ENCODE measurements at places on chromosomes 1 and 21.

DNA sequence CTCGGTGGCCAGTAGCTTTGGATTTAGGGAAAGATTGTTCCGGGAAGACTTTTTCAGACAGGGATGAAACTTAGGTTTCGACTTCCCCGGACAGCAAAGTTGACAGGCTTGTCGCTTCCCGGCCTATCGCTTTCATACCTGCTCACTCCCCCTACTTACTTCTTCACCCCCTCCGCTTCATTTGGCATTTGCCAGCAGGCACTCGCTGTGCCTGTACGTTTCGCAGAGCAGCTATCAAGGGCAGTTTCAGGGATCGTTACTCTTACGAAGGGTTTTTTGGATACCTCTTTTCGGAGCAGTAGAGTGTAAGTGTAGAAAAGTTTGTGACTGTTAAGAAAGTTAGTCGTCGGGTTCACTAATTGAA, 393 bp downstream of the BLZF1 start:
- DNase-seq, result no peak

DNA sequence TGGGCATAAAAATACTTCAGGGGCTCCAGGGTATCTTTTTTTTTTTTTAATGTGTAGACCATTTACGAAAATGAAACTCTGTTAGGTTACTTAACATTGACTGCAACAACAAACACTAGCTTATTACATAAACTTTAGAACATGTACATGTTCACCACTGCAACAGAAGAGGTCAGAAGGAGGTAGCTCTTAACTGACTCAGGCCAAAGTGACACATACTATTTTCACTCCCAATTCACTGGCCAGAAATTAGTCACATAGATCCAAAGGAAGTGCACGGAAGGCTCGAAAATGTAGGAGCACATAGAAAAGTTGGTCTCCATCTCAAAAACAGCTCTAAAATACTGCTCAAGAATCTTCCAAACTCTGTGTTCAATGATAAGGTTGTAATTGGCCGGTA, 107.2 kb downstream of the AKT3 start:
- DNase-seq, result no peak

- no peak for DNase-seq
Observed at GRCh38 chr1:76425201-76426145, 350.9 kb downstream of the ST6GALNAC3 start.

- no peak for DNase-seq
Observed at GRCh38 chr1:27306892-27307761, 14.8 kb upstream of the TMEM222 start.

- no peak for DNase-seq
Observed at GRCh38 chr1:97238816-97239215, 517.2 kb downstream of the PTBP2 start.

GRCh38 chr21:31873696-31874599, 1.1 kb downstream of the HUNK start:
- no peak for DNase-seq

- no peak for DNase-seq
Observed at GRCh38 chr21:36203603-36203889, 46.9 kb downstream of the DOP1B start.

- no peak for DNase-seq
Observed at GRCh38 chr1:83742446-83742845, 256.5 kb downstream of the TTLL7 start.

GRCh38 chr1:5744911-5745799, 247.1 kb downstream of the NPHP4 start:
- DNase-seq, result peak; percentile 32

GRCh38 chr21:36976882-36977651, 10.6 kb upstream of the HLCS start:
- no peak for DNase-seq

DNA sequence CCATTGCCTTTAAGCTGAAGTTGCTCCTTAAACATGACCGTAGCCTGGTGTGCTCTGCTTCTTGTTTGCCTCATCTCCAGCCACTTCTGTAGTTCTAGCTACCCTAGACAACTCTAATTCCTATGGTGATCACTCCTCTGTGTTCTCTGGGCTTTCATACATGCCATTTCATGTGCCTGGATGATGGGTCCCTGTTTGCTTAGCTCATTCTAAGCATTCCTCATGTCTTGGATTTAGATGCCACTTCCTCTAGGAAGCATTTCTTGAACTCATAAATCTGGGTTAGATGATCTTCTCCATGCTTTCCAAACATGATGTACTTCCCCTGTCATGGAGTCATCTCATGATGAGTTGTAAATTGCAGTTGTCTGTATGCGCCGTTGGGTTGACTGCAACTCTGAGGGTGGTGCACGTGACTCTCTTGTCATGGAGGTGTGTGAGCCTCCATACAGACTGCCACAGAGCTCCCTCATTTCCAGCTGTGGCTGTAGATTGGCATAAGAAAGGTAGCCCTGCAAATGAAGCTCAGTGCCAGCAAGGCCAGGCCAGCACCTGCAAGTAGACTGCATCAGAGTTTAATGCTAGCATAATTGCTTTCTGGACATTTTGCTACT, 77.2 kb downstream of the LAMC1 start:
- no peak for DNase-seq

DNA sequence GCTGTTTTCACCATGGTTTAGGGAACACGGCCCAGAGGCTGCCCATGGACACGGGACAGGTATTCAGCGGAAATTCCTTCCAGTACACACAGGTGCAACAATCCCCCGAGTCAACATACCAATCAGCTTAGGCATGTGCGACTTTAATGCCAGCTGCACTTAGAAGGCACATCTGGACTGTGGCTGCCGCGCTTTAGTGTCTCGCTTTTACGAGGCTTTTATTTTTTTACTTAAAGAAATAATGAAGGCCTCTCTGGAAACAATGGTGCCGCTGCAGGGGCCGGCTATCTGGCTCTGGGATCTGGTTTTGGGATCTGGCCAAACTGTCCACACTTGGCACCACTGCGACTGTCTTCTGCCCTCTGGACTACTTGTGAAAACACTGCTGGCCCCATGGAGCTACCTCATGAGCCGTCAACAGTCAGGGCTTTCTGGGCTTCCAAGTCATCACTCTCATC, 55.5 kb downstream of the SLC66A1 start:
- DNase-seq, result no peak

DNA sequence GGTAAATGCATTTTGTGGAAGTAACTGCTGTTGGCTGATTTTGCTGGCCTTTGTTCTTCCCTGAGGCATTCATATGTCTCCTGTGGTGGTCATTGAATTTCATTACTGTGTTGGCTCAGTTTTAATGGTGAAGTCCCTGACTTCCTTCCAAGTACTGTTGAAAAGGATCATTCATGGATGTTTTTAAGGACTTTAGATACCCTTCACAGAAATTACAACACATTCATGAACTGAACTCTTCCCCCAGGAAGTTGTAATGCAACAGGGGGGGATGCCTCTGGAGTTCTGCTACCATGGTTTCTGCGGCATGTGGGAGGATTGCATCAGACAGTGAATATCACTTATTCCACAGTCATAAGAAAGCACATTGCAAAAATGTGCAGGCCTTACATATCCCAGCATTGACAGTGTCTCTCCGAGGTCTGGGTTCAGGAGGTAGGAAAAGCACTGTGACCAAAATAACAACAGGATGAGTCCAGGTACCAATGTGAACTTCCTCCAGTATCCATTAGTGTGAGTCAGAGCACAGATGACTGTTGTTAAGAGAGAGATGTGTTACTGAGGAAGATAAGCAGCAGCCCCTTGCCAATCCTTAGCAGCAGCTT, 2.1 kb upstream of the RAB3GAP2 start:
- DNase-seq, result no peak

DNA sequence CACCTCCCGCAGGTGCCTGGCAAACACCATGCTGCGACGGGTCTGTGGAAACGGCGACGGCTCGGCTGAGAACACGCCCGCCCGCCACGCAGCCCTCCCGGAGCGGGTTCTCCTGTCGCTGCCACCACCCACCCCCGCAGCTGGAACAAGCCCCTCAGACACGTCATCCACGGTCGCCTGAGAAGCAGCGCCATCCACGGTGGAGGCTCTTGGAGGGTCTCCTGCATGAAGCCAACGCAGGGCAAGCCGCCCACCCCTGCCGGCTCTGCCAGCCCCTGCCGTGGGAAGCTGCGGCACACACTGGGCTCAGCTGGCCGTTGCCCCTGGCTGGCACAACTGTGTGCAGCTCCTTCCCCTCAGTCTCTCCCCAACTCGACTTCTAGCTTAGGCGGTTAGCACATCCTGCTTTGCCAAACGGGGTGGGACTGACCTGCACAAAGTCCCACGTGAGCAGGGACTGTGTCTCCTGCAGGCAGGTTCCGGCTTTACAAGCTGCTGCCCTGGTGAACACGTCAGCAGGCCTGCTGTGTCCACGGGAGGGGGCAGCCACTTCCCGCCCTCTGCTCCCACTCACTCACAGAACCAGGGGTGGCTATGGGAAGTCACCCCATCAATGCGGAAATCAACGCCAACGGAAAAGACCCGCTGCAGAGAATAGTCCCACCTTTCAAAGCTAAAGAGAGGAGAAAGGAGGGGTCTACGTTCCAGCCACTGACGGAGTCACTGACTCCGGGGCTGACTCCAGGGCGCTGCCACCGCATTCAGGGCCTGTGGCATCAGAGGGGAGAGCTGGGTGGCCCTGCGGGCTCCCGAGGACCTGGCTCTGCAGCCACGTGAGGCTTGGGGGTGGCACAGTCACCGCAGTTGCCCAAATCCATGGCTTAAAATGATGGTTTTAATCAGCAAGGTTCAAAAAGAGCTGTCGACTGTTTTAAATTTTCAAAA, 10.3 kb downstream of the POFUT2 start:
- DNase-seq, result no peak

DNA sequence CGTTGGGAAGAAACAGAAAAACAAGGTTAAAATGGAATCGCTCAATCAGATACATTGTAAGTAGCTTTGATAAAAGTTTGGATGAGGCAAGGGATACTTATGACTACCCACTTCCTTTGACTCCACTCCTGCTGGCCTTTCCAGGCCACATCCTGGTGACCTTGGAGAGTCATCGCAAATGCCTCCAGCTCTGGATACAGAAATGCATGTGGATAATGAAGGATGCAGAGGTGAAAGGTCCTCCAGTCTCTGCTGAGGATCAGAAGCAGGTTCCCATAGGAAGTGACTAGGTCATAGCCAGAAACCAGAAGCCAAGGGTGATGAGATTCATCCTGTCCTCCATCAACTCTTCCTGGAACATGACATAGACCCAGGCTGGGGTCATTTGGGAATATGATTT, 6.2 kb upstream of the CAMK1G start:
- DNase-seq, result no peak

DNA sequence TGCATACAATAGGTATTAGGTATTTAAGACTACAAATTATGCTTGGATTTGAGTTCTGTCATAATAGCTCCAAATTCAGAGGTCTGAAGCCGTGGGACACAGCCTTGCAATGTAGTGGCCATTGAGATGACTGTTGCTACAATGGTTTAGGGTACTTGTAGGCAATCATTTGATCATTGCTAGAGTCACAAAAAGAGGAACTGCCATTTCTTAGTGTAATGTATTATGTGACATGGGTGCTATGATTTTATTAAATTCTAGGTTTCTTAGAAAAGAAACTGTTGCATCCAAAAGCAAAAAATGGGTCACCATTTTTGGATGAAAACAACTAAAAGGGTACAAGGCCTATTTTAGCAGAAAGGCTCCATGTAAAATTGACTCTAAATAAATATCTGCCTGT, 129.9 kb upstream of the ZNF644 start:
- no peak for DNase-seq

DNA sequence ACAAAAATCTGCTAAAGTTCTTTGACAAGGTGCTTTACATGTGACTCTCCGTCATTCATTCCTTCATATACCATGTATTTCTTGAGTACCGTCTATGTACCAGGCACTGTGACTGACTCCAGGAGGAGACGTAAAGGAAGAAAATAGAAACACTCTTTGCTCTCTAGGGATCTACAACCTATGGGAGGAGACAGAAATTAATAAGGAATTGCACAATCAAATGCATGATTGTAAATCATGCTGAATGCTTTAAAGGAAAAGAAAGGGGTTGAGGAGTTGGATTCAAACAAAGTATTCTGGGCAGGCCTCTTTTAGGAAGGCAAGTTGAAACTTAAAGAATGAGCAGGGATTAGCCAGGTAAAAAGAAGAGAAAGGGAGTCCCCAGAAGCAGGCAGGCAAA, 239.1 kb upstream of the FGGY start:
- DNase-seq, result no peak

DNA sequence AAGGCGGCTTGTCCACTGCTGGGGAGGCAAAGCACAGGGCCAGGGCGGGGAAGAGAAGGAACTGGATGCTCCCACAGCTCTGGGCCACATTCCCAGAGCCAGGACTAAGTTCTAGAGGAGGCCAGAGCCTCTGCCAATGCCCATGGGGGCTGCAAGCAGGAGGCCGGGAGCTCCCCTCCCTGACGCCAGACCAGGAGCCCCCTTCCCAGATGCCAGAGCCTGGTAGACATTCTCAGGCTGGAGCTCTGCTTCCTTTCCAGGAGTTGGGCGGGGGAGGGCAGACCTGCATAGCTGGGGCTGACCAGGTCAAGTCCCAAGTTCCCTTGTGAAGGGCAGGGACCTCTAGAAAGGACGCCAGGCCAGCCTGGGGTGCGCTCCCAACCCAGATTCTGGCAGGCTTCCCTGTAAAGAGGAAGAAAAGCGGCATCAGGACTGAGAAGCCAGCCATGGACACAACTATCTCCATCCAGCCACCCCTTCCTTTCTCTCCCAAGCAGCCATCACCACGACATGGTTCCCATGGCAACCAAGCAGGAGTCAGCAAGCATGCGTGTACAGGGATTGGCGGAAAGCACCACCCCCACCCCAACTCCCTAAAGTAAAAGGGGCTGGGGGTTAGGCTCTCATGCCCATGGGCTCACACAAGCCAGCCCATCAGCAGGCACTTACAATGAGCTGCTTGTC, 13.4 kb downstream of the KIF21B start:
- DNase-seq, result peak; percentile 19

DNA sequence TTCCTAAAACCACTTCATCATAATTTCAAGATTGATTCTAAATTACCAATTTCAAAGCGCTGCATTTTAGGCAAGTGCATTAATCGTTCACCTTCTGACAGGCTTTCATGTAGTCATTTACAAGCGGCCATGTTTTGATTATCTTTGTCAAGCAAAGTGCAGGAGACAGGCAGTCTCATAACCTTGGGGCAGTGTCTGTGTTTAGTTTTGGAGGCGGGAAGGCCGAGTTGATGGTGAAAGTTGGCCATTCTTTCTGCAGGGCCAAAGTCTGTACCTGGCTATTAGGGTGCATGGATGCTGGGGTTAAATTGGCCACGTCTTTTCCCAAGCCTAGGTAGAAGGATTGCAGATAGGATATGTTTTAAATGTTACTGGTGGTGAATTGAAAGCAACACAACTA, 2.9 kb downstream of the AGPAT3 start:
- DNase-seq, result no peak

DNA sequence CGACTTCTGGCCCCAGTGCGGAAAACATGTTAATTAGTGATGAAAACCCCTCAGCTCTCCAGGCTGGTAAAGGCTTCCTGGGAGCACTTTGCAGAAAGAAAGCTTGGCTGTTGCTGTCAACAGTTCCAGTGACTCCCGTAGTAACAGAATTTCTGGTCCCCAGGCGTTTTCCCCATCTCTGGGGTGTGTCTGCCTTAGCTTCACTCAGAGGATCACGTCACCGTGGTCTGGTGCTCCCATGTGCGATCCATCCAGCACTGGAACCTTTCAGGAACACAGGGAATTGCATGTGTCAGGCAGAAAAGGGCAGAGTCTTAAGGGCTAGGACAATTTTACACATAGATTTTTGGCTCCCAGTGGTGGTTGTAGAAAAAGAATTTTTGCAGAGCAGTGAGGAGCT, 470.4 kb upstream of the USP24 start:
- DNase-seq, result no peak
